Type B pancreatic cell (in vitro differentiated cells): ENCODE measurements at places on chromosomes 16 and 17. TPM values are rescaled to one million over a fixed set of nuclear protein-coding genes. Genes with fewer than 3 reads are reported as not detected.

DNA sequence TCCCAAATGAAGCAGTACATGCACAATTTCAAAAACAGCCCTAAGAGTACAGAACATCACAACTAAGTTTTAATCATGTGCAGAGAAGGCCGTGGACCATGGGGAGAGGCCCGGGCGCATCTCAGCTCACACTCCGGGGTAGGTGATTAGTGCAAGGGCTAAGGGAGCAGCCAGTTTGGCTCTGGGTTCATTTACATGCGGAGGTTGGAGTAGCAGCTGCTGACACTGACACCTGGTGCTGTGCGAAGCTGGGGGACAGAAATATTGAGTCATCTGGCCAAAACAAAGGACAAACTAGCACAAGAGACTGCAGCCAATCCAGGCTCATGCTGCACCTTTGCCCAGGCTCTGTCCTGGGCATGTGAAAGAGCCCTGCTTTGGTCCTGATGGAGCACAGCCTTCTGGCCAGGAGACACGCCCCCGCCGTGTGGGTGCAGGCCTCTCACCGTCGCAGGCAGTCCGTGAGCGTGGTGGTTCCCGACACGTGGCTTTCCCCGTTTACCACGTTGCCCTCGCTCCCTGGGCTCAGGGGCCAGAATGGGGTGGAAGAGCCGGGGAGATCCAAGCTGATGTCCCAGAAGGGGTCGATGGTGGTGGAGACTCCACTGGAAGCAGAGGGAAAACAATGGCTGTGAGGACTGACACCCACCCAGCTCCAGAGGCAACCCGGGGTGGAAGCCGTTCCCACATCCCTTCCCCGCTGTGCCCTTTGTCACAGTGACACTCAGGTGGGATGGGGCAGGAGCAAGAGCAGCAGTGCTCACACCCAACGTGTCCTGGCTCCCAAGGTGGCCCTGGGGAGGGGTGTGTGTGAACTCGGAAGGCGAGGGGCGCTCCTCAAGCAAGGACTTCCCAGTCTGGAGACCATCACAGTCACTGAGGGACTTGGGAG, 31.9 kb downstream of the USP22 start:
- DNase-seq = no peak

DNA sequence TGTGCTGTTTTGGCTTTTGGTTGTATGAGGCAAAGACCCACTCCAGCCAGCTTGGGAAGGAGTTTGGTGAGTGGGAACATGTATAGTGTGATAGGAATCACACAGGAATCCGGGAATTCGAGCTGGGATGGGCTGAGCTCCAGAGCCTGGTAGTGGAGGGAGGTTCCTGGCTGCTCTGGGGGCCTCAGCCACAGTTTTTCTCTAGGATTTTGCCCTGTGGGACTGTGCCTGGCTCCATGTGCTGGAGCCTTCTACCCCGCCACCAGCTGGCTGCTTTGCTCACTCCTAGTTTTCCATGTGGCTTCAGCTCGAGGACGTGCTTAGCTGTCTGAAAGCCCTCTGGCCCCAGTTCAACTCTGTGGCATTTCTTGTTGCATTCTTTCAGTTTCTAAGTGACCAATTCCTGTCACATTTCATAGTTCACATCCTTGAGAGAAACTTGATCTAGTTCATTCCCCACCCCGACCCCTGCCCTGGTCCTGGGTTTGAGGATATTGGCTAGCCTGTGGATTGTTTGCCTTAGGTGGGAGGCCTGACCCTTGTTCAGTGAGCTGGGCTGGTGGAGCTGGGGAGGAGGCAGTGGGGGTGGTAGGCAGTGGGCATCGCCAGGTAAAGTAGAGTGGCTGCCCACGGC, 5.0 kb downstream of the SEC14L1 start:
- DNase-seq = no peak

TRIM72 gene
- total RNA-seq = 0.02 TPM in 1 of 2 replicates, not detected in the other

- DNase-seq = no peak
Observed at GRCh38 chr16:60310846-60311445, 1576.8 kb upstream of the GOT2 start.

- no peak for DNase-seq
Observed at GRCh38 chr16:23152386-23153178, 3.3 kb upstream of the USP31 start.
